ENCODE measurements at places on chromosomes 1 and 21. TPM values are rescaled to one million over a fixed set of nuclear protein-coding genes. Genes with fewer than 3 reads are reported as not detected.

DNA sequence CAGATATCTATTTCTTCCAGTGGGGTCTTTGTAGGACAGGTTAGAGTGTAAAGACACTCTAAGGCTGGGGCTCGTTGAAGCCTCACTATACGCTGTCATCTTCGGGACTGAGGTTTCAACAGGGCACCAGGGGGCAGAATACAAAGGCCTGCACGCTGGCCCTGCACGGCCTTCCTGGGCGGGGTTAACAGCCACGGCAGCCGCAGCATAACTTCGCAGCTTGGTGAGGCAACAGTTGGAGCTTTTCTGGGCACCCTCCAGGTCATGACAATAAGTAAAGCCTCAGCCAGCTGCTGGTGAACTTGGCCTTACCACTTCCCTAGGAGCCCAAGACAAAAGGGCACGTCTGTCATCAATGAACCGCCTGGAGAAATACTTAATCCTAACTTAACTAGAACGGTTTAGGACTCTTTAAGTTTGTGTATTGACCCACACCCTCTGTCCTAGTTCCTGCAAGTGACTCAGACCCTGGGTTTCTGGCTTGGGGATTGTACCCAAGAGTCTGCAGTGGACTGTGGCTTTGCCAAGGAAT is 2.3 kb upstream of the RUNX1 start:
- DNase-seq: peak; percentile 79
- no peak overlapping the region for H3K4me3 ChIP-seq
- no peak overlapping the region for H3K27ac ChIP-seq
- no peaks in the 10 kb centered on the region for H3K36me3 ChIP-seq
- no peaks in the 10 kb centered on the region for H3K27me3 ChIP-seq

NEK2 gene
- 23.5 TPM for total RNA-seq

TARS2 gene
- 42.9 TPM for total RNA-seq

IL19 gene
- not detected for total RNA-seq

GRCh38 chr1:196423612-196424011 is 184.6 kb downstream of the KCNT2 start:
- peaks cover 11% of the 10 kb centered on the region for H3K36me3 ChIP-seq
- H3K27ac ChIP-seq: no peak overlapping the region
- peaks cover 12% of the 10 kb centered on the region for H3K4me1 ChIP-seq
- H3K27me3 ChIP-seq: no peaks in the 10 kb centered on the region
- DNase-seq: no peak

GRCh38 chr1:36573445-36573844 is 90.7 kb upstream of the CSF3R start:
- H3K27me3 ChIP-seq: no peaks in the 10 kb centered on the region
- peak; percentile 5 for DNase-seq
- peaks cover 7% of the 10 kb centered on the region for H3K4me1 ChIP-seq
- H3K27ac ChIP-seq: no peak overlapping the region
- H3K4me3 ChIP-seq: no peak overlapping the region

GRCh38 chr1:91844862-91845528 is 41.0 kb downstream of the TGFBR3 start:
- H3K4me3 ChIP-seq: no peak overlapping the region
- H3K27me3 ChIP-seq: no peaks in the 10 kb centered on the region
- H3K36me3 ChIP-seq: no peaks in the 10 kb centered on the region
- no peak overlapping the region for H3K27ac ChIP-seq
- no peak for DNase-seq

AMY2A gene
- total RNA-seq: 0.55 TPM

DNA sequence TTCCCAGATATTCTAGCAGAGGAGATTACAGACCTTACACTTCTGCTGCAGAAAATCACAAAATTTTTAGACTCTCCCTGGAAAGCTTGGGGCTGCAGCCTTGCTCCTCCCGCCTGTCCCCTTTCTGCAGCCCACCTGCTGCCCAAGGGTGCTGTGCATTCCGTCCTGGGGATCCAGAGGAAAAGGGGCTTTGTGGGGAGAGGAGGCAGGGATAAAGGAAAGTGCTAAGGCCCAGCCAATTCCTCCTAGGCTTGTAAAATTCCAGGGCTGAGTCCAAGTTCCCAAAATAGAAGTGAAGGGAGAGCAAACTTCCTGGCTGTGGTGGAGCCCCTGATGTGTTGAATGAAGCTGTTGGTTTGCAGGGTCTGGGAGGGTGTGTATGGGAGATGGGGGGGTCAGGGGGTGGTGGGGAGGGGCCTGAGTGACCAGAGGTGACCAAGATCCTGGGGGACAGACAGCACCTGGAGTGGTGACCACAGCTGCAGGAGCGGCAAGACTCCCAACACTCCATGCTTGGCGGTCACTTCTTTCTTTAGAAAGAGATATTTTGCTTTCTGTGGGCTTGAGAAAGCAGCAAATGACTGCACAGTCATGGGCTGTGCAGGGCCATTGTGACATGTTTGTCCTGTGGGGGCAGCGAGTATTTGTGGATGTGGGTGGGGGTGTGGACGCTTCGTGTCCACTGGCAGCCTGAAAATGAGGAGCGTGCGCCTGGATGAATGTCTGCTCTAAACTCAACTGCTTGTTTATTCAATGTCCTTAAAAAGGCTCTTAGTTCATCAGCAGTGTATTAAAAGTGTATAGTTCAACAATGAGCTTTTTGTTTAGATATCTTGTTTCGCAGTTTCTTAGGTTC is 68.4 kb downstream of the TLR5 start:
- DNase-seq: no peak
- peaks cover 62% of the 10 kb centered on the region for H3K27me3 ChIP-seq
- no peak overlapping the region for H3K4me3 ChIP-seq
- H3K4me1 ChIP-seq: peaks cover 50% of the 10 kb centered on the region
- no peak overlapping the region for H3K27ac ChIP-seq
- no peaks in the 10 kb centered on the region for H3K36me3 ChIP-seq

DNA sequence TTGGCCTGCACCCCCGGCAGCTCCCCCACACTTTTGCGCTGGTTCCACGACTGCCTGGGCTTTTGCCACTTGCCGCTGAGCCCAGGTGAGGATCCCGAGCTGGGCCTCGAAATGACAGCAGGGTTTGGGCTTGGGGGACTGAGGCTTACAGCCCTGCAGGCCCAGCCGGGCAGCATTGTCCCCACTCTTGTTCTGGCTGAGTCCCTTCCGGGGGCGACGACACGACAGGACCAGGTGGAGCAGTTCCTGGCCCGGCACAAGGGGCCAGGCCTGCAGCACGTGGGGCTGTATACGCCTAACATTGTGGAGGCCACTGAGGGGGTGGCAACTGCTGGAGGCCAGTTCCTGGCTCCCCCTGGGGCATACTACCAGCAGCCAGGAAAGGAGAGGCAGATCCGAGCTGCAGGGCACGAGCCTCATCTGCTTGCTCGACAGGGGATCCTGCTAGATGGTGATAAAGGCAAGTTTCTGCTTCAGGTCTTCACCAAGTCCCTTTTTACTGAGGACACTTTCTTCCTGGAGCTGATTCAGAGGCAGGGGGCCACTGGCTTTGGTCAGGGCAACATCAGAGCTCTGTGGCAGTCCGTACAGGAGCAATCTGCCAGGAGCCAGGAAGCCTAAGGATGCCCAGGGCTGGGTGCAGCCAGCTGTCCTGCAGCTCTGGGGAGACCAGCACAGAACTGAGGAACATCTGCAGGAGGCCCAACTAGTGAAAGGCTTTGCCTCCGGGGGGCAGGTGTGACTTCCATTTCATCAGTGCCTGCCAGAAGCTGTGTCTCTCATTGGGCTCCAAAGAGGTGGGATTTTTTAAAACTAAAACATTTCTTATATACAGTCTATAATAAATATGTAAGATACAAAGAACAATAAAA is 1.2 kb downstream of the HPDL start:
- peaks cover 26% of the 10 kb centered on the region for H3K36me3 ChIP-seq
- H3K4me3 ChIP-seq: peak overlapping the region; percentile 70
- peaks cover 37% of the 10 kb centered on the region for H3K4me1 ChIP-seq
- DNase-seq: no peak
- peak overlapping the region; percentile 78 for H3K27ac ChIP-seq

HES3 gene
- 78.3 TPM for total RNA-seq

LORICRIN gene
- not detected for total RNA-seq

DNA sequence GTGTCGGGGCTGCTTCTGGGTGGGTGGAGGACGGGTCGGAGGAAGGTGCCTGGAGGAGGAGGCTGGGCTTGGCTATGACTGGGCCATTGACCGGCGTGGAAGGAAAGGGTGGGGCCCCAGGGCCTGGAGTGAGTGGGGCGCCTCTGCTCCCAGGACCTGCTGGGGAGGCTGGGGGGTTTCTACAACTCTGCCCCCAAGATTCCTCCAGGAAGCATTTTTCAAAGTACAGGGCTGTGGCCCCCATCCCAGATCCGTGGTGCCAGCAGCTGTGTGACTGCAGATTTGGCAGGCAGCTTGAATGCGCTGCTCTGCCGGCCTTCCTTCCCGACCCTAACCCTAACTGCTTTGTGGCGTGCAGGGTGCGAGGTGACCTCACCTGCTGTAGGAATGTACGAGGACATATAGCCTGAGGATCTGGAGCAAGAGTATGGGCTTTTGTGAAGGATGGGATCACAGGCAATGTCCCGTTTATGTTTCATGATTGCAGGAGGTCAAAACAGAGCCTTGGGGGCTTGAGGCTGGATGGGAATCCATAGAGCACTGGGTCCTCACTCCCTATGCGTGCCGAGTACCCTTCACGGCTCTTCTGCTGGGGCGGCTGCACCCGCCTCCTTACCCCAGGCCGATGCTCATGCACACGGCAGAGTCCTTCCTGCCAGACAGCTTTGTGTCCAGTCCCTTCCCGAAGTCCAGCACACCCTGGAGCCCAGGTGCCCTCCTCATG is 24.7 kb downstream of the TRPM2 start:
- peaks cover 17% of the 10 kb centered on the region for H3K4me1 ChIP-seq
- H3K27ac ChIP-seq: no peak overlapping the region
- peaks cover 10% of the 10 kb centered on the region for H3K27me3 ChIP-seq
- H3K4me3 ChIP-seq: no peak overlapping the region

- no peaks in the 10 kb centered on the region for H3K27me3 ChIP-seq
- H3K4me3 ChIP-seq: no peak overlapping the region
- H3K36me3 ChIP-seq: no peaks in the 10 kb centered on the region
- DNase-seq: no peak
- H3K4me1 ChIP-seq: peaks cover 16% of the 10 kb centered on the region
Observed at GRCh38 chr1:219533280-219533679, 79.6 kb downstream of the ZC3H11B start.

SPRR2F gene
- total RNA-seq: not detected

DNA sequence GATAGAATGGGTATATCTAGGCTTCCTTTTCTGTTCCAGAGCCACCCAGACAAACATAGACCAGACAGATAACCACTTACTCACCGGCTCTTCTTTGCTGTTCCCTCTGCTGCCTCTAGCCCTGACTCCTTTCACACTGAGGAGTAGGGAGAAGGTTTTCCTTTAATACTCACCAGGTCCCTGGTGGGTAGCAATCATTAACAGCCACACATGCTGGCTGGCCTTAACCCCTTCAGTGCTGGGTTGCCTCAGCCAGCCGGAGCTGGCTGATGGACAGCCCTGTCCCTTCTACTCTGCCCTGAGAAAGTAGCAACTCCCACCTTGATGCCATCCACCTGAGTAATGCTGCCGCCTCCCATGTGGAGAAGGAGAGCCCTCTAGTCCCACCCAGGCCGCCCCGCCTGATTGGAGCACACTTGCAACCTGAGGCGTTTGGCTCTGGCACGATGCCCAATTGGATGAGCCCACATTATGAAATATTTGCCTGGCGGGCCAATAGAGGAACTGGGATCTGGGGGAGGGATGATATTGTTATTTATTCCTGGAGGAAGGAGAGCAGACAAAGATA is 71.6 kb downstream of the PLEKHA6 start:
- peak; percentile 55 for DNase-seq
- H3K36me3 ChIP-seq: no peaks in the 10 kb centered on the region
- peaks cover 37% of the 10 kb centered on the region for H3K4me1 ChIP-seq
- H3K27me3 ChIP-seq: no peaks in the 10 kb centered on the region
- peak overlapping the region; percentile 47 for H3K4me3 ChIP-seq
- peak overlapping the region; percentile 38 for H3K27ac ChIP-seq

- DNase-seq: no peak
- peaks cover 6% of the 10 kb centered on the region for H3K4me1 ChIP-seq
- H3K27ac ChIP-seq: no peak overlapping the region
- H3K36me3 ChIP-seq: peaks cover 10% of the 10 kb centered on the region
- H3K4me3 ChIP-seq: no peak overlapping the region
Observed at GRCh38 chr1:82452096-82452495, 651.4 kb downstream of the ADGRL2 start.

GRCh38 chr1:206939131-206939530 is 7.1 kb downstream of the PIGR start:
- no peaks in the 10 kb centered on the region for H3K27me3 ChIP-seq
- DNase-seq: no peak
- H3K36me3 ChIP-seq: no peaks in the 10 kb centered on the region

DNA sequence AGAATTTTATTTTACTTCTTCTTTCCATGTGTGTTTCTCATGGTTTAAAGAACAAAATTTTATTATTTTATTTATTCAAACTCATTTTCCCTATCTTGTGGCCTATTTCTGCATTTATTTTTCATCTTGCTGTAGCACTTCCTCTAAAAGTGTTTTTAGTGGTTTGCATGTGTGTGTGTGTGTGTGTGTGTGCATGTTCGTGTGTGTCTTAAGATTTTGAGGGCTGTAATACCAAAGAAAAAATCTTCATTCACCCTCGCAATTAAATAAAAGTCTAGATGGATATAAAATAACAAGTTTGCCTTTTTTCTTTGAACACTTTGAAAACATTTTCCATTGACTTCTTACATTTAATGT is 24.6 kb upstream of the FCRL3 start:
- H3K36me3 ChIP-seq: peaks cover 36% of the 10 kb centered on the region
- H3K4me3 ChIP-seq: no peak overlapping the region
- no peaks in the 10 kb centered on the region for H3K27me3 ChIP-seq
- no peak for DNase-seq

DNA sequence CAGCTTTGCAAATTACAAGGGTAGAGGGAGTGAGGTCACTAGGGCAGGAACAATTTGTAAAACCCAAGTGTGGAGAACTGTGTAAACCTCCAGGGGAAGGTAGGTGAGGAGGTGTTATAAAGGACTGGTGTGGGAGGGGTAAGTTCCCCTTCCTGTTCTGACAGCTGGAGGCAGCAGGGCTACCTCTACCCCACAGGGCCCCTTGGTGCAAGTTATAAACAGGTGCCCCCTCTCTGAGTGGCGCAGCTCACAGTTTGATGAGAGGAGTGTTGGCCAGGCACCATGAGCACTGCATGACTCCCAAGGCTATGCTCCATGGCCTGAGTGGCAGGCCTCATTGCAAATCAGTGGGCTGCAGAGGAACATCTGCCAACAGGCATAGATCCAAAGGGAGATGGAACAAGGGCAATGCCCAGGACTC is 41.0 kb downstream of the MFSD2A start:
- no peaks in the 10 kb centered on the region for H3K36me3 ChIP-seq
- no peak overlapping the region for H3K4me3 ChIP-seq

GRCh38 chr21:30200000-30200399 is 15.9 kb downstream of the CLDN8 start:
- H3K4me3 ChIP-seq: no peak overlapping the region
- no peaks in the 10 kb centered on the region for H3K36me3 ChIP-seq
- H3K4me1 ChIP-seq: no peaks in the 10 kb centered on the region

DNA sequence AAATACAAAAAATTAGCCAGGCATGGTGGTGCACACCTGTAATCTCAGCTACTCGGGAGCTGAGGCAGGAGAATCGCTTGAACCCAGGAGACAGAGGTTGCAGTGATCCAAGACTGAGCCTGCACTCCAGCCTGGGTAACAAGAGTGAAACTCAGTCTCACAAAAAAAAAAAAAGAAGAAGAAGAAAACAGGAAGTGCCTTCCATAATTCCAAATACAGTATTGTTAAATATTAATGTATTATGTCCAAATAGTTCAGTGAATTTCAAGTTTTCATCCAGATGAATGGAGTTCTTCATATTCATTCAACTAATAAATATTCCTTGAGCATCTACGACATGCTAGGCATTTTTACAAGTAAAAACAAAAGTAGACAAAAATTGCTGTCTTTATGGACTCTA is 33.3 kb downstream of the PLEKHO1 start:
- no peak overlapping the region for H3K27ac ChIP-seq
- H3K27me3 ChIP-seq: no peaks in the 10 kb centered on the region
- no peak overlapping the region for H3K4me3 ChIP-seq
- no peaks in the 10 kb centered on the region for H3K36me3 ChIP-seq
